ENCODE measurements at places on chromosomes 16 and 17.

GRCh38 chr17:55284001-55284884 lies 19.5 kb downstream of the HLF start:
- no peak for DNase-seq

DNA sequence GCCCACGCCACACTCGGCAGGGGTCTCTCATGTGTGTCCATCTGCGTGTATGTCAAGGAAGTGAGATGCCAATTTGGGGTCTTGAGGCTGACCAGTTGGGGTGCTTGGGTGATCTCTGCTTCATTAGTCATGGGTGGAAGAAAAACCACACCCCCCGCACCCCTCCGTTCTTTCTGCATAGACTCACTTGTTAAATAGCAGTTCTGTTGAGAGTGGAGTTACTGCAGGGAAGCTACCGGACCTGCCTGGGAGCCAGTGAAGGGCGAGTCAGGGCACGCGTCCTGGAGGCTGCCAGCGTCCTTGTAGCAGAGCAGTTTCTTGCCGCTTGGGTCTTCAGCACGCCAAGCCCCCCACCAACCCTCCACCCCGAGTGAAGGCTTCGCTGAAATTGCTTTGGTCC lies 8.5 kb downstream of the SNN start:
- DNase-seq: no peak

DNA sequence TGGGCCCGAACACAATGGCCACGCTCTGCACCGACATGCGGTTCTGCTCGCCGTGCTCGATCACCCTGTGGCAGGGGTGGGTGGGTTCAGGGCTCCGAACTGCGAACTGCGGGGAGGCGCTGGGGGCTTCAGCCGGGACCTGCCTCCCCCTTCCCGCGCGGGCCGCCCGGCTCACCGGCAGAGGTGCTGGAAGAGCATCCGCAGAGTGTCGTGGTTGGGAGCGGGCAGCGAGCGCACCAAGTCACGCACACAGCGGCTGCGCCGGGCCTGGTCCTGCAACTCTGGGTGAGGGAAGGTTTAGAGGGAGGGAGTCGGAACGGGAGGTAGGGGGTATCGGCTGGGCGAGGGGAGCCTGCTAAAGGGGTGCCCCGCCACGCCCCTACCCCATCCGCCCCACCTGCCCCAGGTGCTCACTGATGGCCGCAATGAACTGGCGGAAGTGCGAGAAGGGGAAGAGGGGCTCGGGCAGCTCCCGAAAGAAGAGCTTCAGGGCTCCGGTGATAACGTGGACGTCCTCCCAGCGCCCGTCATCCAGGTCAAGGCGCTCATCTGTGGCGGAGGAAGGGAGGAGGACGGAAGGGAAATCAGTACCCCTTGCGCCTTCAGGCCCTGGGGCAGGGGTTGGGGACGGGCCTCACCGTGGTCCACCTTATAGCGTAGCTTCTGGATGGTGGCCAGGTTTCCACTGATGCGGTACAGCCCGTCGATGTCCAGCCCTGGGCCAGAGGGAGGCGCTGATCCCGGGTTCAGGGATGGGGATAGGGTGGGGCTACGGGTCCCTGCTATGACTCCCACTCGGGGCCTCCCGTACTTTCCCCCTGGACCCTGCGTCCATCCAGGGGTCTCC lies 36.9 kb downstream of the ARHGAP27 start:
- DNase-seq: no peak

DNA sequence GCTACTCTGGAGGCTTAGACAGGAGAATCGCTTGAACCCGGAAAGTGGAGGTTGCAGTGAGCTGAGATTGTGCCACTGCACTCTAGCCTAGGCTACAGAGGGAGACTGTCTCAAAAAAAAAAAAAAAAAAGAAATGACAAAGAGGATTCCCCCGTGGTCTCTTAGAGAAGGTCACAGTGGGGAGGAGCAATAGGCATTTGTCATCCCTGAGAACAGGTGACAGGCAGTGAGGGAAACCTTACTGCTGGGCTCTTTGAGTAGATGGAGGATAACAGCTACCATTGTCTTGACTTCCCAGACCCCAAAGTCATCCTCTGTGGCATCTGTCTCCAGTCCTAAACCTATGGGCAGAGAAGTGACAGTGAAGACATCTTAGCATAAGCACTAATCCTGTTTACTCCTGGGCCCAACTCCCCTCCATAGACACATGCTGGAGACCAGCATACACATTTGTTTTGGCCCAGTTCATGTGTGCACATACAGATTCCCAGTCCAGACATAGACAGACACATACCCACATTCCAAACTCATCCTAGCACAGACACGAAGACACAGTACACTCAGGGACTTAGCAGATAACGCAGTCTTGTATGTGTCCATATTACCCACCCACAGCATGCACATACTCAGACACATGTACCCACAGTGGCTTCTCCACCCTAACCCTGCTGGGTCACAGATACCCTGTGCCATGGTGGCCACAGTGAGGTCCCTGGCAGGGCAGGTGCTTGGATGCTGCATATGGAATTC lies 2.7 kb downstream of the ESRP2 start:
- no peak for DNase-seq

- peak; percentile 61 for DNase-seq
These were observed 1.5 kb upstream of the BAIAP3 start for GRCh38 chr16:1331712-1332617.

DNA sequence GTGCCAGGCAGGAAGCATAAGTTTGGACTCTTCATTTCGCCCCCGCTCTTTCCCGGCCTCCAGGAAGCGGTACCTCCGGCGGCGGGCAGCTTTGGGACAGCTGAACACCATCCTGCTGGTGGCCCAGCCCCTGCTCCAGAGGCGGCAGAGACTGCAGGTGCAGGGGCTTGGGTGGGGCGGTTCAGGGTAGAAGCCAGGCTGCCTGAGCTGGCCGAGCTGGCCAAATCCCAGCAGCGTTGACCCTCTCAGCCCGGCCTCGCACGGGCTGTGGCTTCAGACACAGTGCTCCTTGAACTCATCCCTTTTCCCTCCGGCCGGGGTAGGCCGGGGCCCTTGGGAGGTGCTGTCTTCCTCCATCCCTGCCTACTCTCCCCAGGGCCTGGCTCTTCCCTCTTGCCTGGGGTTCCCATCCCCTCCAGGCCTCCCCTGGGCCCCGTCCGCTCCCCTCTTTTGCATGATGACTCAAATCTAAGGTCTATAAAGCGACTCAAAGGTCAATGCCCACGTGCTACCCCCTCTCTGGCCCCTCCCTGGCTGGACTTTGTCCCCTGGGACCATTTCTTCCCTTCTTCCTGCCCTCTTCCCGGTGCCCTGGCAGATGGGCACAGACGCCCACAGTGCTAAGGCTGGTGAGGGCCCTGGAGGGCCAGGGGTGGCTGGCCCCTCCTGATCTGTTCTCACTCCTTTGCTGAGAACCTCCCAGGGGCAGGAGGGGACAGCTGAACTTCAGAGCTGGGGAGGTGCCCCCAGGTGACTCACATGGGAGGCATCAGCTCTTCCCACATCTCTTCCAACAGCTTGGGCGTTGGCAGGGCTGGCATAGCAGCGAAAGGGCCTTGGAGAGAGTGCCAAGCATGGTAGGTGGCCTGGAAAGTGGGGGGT lies 22.7 kb downstream of the MYO15B start:
- no peak for DNase-seq

- no peak for DNase-seq
These were observed 181.9 kb downstream of the RBFOX3 start for GRCh38 chr17:79428988-79429387.

GRCh38 chr16:89195521-89196171 lies 4.7 kb downstream of the SLC22A31 start:
- DNase-seq: no peak

GRCh38 chr17:4136373-4136772 lies 6.5 kb downstream of the ZZEF1 start:
- no peak for DNase-seq

DNA sequence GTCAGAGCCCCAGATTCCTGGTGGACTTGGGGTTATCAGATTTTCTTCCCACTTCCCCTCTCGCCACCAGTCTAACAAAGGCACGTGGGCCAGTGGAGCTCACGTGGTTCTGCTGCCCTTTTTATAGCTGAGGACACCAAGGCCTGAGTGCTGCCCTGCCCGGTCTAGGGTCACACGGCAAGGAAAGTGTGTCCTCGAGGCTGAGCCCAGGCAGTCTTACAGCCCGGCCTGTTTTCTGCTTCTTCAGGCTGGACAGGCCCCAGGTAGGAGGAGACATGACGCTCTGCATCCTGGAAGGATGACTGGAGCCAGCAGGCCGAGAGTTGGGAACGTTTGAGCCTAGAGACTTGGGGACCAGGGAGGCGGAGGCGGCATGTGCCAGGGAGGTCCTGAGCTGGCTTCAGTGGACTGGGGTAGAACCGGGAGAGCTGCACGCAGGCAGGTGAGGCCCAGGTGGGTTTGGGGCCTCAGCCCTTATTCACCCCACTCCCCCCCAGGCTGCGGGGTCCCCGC lies 3.5 kb downstream of the CTRB1 start:
- DNase-seq: no peak

DNA sequence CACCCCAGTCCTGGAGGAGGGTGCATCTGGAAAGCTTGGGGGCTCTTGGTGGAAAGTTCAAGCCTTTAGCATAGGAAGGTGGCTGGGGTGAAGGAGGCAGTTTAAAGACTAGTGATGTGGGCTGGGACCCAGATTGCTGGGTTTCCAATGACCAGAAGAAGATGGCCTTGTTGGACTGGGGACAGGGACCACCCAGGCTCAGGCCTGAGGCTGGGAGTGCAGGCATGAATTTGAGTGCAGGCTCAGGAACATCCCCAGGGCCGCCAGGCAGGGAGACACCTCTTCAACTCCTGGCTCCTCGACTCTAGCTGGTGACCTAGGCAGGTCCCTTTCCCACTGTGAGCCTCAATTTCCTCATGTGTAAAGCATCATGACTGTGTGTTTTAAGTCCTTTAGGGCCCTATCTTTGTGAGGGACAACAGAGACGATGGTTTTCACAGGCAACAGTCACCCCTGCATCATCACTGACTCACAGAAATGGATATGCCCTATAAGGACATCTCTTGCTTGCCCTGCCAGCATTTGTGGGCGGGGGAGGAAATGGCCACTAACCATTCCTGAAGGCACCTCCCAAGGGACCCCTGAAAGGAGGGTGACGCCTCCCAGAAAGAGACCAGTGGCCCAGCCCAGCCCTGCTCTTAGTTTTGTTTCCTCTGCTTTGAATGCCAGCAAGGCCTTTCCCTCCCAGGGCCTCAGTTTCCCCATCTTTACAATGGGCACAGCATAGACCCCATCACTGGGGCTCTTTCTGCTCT lies 11.1 kb downstream of the NLRC5 start:
- peak; percentile 96 for DNase-seq

GRCh38 chr17:77332981-77333685 lies 192.4 kb downstream of the SEC14L1 start:
- DNase-seq: peak; percentile 97

GRCh38 chr16:5075637-5076036 lies 4.0 kb downstream of the ALG1 start:
- DNase-seq: no peak

DNA sequence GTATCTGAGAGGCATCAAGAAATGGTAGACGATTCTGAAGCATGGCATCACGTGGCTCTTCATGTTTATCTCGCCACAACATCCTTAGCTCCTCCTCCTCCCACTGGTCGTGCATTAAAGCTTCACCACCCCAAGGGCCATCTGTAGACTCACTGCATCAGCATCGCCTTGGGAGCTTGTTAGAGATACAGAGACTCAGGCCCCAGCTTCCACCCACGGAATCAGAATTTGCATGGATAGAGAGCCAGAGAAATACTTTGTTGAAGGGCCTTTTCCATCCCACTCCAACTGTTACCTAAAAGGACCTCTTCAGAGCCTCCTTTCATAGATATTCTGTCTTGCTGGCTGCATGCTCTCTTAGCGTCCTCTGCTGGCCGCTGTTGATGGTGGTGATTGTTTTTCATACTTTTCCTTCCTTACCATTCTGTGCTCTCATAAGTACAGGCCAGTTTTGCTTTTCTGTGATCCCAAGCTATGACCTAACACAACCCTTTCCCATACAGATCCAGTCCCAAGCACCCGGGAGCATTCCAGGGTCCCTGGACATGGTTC lies 1049.4 kb upstream of the EEF2KMT start:
- no peak for DNase-seq

DNA sequence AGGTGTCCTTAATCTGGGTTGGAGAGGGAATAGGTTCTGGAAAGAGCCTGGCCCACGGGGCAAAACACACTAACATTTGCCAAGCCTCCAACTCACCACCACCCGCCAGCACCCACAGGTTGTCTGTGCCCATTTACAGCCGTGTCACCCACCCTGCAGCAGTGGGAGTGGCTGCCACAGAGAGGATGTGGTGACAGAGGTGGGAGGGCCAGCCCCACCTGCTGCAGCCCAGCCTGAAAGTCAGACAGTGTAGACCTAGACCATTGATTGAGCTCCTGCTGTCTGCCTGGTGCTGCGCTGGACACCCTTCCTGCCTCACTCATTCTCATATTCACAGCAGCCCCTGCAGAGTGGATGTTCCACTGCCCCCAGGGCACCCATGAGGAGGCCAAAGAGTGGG lies 44.7 kb downstream of the IL21R start:
- no peak for DNase-seq

DNA sequence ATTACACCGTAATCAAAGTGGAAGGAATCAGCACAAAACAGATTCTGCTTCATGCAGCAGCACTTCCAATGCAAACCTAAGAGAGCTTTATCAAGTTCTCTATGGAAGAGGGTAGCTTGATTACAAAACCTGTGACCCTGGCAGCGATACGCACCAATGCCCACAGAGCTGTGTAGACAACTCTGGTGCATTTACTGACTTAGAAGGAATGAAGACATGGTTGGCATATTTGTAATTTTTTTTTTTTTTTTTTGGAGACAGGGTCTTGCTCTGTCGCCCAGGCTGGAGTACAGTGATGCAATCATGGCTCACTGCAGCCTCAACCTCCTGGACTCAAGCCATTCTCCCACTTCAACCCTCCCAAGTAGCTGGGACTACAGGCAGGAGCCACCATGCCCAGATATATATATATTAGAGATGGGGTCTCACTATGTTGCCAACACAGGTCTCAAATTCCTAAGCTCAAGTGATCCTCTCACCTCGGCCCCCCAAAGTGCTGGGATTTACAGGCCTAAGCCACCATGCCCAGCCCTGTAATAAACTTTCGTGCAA lies 49.4 kb downstream of the XPO6 start:
- DNase-seq: no peak

DNA sequence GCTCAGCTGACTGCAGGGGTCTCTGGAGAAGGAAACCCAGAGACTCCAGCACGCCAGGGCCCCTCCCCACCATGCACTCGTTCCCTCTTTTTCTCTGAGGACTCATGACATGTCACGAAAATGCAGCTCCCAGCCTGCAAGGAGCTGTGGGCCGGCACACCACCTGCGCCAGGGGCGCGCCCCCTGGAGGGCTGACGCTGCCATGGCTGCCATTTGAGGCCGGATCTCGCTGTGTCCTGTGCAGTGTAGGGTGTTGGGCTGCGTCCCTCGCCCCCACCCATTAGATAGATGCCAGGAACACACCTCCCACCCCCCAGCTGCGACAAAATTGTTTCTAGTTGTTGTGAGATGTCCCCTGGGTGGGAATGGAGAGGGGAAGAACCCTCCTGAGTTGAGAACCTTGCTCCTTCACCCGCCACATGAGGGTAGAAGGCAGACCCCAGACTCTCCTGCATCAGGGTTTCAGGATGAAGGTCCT lies 8.2 kb downstream of the SYNGR2 start:
- DNase-seq: peak; percentile 60

All from ELR (cell line).